ENCODE measurements at places on chromosomes 2 and 18. TPM values are rescaled to one million over a fixed set of nuclear protein-coding genes. Genes with fewer than 3 reads are reported as not detected.

DNA sequence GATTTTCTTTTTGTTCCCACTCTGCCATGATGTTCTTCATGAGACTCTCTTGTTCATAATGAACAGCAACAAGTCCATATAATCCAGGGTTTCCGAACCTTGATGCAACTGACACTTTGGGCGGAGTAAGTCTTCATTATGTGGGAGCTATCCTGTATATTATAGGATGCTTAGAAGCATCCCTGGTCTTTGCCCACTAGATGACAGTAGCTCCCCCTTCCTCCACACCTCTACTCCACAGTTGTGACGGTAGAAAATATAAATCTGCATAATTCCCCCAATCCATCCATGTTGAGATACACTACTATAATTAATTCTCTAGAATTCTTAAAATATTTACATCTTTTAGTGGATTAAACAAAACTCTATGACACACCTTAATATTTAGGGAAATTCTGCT lies 482.2 kb upstream of the CELF4 start:
- no peak for DNase-seq
- H3K27me3 ChIP-seq: no peaks in the 10 kb centered on the region
- H3K4me1 ChIP-seq: no peaks in the 10 kb centered on the region
- H3K27ac ChIP-seq: no peak overlapping the region

Gene DYNC1I2
- 153 TPM for total RNA-seq

DNA sequence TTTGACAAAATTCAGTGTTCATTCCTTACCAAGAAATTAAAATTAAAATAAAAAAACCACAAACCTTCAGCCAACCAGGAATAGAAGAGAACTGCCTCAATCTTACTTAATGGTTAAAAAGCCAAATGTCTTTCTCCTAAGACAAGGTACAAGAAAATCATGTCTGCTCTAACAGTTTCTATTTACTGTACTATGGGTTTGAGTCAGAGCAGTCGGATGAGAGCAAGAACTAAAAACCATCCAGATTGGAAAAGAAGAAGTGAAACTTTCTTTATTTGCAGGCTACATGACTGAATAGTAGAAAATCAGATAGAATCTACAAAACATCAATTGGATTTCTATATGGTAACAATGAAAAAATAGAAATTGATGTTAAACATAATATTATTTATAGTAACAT lies 555.5 kb upstream of the TNP1 start:
- no peaks in the 10 kb centered on the region for H3K4me1 ChIP-seq
- no peak overlapping the region for H3K4me3 ChIP-seq
- DNase-seq: no peak

DNA sequence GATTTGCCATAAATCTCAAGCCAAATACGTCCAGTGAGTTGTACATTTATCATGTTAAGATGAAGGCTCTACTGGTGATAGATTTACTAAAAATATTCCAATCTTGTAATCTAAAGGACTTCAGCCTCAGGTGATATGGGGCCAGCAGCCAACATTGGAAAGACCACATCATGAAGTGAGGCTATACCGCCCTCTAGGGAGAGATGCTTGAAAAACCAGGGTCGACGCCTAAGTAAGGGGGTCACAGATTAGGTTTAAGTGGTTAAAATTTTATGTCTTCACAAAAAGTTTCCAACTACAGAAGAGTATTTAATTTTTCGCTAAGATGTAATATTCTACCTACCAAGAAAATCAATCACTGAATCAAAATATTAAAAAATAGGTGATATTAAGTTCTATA lies 33.3 kb downstream of the DOCK10 start:
- DNase-seq: no peak
- H3K27me3 ChIP-seq: no peaks in the 10 kb centered on the region
- no peaks in the 10 kb centered on the region for H3K4me1 ChIP-seq
- H3K36me3 ChIP-seq: no peaks in the 10 kb centered on the region

Gene FAP
- total RNA-seq: 2.6 TPM

DNA sequence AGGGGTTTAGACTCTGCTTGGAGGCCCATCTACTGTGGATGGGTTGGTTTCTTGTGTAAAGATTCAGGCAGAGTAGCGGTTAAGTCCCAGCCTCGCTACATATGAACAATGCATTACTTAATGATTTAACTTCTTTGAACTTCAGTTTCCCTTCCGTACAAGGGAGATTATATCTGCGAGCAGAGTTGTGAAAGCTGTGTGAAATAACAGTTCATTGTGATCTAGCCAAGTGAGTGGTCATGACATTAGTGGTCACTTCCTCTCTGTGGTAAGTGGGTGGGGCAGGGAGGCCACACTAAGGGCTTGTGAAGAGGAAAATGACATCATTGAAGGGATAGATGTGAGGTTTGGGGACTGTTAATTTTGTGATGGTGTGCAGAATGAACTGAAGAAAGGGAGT lies 14.1 kb upstream of the MEX3C start:
- no peaks in the 10 kb centered on the region for H3K4me1 ChIP-seq
- no peaks in the 10 kb centered on the region for H3K27me3 ChIP-seq
- H3K4me3 ChIP-seq: no peak overlapping the region
- no peak overlapping the region for H3K27ac ChIP-seq
- no peak for DNase-seq

DNA sequence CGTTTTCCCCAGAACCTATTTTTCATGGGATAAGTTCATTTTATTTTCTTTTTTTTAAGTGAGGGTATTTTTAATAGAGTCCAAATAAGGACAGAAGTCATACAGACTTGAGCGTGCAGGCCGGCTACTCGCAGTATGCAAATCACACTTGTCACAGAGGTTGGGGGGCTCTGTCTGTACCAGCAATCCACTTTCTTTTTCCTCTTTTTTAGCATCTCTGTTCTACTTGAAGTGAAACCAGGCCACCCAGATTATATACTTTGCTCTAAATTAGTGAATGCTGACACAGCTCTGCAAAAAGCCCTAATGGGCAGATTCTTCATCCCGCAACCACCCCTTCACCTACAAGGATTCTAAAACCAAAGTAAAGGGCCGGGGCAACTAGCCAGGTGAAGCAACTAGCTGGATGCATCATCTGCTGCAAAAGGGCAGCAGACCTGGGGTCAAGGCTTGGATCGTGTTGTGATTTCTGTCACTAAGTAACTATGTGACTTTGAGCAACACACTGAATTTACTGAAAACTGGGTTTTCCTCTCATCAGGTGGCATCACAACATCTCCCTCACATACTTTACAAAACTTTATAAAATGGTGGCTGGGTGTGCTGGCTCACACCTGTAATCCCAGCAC lies 18.4 kb downstream of the KDSR start:
- peaks cover 76% of the 10 kb centered on the region for H3K36me3 ChIP-seq
- H3K4me3 ChIP-seq: no peak overlapping the region
- H3K4me1 ChIP-seq: no peaks in the 10 kb centered on the region
- DNase-seq: no peak
- no peaks in the 10 kb centered on the region for H3K27me3 ChIP-seq

- H3K4me3 ChIP-seq: no peak overlapping the region
- DNase-seq: no peak
- no peaks in the 10 kb centered on the region for H3K36me3 ChIP-seq
- H3K4me1 ChIP-seq: no peaks in the 10 kb centered on the region
- H3K27me3 ChIP-seq: no peaks in the 10 kb centered on the region
Observed at GRCh38 chr2:198056836-198057235, 252.4 kb downstream of the PLCL1 start.

Gene M1AP
- total RNA-seq: not detected

GRCh38 chr2:154336201-154336600 lies 362.3 kb upstream of the KCNJ3 start:
- no peaks in the 10 kb centered on the region for H3K4me1 ChIP-seq
- H3K27me3 ChIP-seq: no peaks in the 10 kb centered on the region
- H3K27ac ChIP-seq: no peak overlapping the region
- no peak overlapping the region for H3K4me3 ChIP-seq

- no peaks in the 10 kb centered on the region for H3K27me3 ChIP-seq
- no peak overlapping the region for H3K4me3 ChIP-seq
- no peaks in the 10 kb centered on the region for H3K36me3 ChIP-seq
- H3K4me1 ChIP-seq: no peaks in the 10 kb centered on the region
- H3K27ac ChIP-seq: no peak overlapping the region
Observed at GRCh38 chr18:23867006-23867405, 147.5 kb upstream of the TTC39C start.

- H3K36me3 ChIP-seq: no peaks in the 10 kb centered on the region
- H3K27me3 ChIP-seq: no peaks in the 10 kb centered on the region
- H3K27ac ChIP-seq: no peak overlapping the region
- no peaks in the 10 kb centered on the region for H3K4me1 ChIP-seq
Observed at GRCh38 chr2:232449964-232450363, 6.0 kb upstream of the ALPI start.

DNA sequence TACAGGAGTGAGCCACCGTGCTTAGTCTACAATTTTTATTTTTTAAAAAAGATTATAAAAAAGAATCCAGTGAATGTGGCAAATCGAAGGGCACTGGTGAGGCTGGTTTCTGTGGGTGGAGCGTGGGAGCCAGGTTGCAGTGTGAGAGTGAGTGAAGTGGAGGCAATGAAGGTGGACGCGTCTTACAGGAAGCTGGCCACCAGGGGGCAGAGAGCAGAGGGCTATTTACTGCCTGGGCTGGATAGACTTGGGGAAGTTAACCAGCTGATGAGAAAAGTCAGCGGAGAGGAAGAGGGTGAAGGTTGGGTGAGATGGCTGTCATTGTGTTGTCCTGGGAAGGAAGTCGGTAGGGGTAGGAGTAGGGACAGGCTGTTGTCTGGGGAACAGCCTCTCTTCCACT lies 6.8 kb downstream of the SCTR start:
- no peaks in the 10 kb centered on the region for H3K36me3 ChIP-seq
- DNase-seq: peak; percentile 82
- no peaks in the 10 kb centered on the region for H3K27me3 ChIP-seq
